ENCODE measurements at places on chromosomes 12 and 14.

DNA sequence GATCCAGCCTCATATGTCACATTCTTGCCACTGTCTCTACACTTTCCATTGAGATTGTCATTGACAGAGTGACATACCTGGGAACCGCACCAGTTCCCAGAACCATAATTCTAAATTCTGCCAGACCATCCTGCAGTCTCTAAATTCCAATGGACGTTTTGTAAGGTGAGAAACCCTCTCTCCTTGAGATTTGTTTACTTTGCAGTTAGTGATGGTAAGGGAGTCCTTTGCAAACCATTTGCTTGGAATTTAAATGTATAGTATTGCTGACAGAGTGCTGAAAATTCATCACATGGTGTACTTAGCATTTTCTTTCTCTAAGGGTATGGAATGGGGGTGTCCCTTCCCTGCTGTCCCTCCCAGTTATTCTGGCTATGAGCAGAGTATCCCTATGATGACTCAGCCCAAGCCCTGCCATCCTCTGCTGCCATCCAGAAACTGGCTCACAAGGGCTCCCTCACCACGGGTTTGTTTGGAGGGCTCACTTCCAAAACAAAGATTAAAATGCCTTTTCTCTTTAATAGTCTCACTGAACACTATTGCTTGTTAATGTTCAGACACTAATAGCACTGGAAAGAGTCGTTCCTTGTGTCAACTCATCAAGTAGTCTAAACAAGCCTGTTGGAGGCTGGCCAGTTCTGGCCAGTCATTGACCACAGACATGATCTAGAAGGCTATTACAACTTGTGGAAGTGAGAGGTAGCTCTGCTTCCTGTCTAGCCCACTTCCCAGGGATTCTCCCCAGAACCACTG, 129.0 kb upstream of the HMGA2 start:
- no peak for DNase-seq

DNA sequence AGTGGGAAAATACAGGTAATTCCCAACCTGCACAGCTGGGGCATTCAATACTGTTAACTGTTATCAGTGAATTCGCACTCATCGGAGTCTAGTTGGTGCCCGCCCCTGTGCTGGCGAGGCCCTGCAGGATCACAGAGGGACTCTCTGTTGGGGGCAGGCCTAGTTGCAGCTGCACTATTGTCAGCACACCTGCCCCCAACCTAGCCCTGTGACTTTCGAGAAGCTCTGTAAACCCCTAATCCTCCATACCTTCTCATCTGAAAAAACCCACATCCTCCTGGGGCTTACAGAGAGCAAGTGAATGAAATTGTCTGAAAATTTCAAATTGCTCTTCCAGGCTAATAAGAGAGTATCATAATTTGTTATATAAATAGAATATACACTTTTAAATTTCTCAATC, 132.2 kb upstream of the NUDT4 start:
- no peak for DNase-seq

- no peak for DNase-seq
Observed at GRCh38 chr14:102655137-102655536, 62.7 kb downstream of the RCOR1 start.

GRCh38 chr12:11904124-11904523, 166.6 kb upstream of the BCL2L14 start:
- DNase-seq = no peak

GRCh38 chr14:88322504-88323085, 474 bp downstream of the KCNK10 start:
- DNase-seq = no peak

DNA sequence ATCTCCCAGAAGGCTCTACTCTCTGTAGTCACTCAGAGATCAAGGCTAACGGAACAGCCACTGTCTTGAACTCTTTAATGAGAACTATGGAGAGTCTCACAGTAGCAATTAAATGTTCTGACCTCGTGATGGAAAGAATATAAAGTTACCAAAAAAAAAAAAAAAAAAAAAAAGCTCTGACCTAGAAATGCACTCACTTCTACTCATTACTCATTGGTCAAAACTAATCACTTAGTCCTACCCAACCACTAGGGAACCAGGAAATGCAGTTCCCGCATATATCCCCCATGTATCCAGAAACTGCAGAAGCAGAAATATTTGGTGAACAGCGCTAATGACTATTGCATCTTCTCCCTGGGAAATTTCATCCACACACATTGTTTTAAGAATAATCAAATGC, 29.5 kb upstream of the C12orf76 start:
- DNase-seq = no peak

- DNase-seq = no peak
Observed at GRCh38 chr12:42343721-42344120, 17.8 kb downstream of the PPHLN1 start.

- no peak for DNase-seq
Observed at GRCh38 chr12:75548879-75549278, 37.5 kb upstream of the KRR1 start.

DNA sequence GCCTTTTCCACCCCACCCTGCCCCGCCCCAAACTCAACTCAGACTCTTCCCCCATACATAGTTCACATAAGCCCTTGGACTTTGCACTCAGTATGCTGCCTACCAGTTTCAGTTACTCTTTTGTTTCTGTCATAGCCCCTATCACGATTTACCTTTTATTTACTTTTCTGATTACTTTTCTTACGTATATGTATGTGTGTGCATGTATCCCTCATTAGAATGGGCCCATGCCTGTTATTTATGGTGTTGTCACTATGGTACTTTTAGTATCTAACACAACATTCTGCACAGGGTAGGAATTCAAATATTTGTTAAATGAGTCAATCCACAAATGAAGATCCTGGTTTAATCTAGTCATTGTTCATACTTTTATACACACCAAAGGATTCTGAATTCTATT, 16.5 kb upstream of the LUM start:
- DNase-seq = no peak

- DNase-seq = no peak
Observed at GRCh38 chr14:74569387-74569786, 42.6 kb downstream of the LTBP2 start.

- no peak for DNase-seq
Observed at GRCh38 chr12:120061575-120062214, 54.9 kb downstream of the RAB35 start.

DNA sequence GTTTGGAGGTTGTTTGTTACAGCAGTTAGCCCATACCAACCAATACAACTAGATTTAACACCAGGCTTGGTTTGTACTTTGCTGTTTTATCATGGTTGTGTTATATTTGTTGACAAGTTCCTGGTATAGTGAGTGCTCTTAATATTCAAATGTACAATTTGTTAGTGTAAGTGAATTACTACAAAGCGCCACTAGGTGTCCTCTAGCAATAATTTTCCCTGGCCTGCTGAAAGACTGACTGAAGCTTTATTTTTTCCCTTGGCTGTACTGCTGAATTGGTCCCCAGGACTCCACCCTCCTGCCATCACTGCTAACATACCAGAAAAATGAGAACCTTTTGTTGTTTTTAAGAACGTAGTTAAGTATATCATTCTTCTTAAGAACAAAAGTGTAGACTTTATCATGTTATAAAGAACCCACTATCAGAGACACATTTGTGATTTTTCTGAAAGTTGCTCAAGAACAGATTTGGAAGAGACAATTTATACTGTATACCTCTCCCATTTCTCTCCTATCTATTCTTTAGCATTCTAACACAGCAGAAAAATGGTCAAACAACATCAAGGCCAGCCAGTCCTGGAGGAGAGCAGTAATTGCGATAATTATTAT, 75.3 kb upstream of the FAR2 start:
- DNase-seq = no peak

DNA sequence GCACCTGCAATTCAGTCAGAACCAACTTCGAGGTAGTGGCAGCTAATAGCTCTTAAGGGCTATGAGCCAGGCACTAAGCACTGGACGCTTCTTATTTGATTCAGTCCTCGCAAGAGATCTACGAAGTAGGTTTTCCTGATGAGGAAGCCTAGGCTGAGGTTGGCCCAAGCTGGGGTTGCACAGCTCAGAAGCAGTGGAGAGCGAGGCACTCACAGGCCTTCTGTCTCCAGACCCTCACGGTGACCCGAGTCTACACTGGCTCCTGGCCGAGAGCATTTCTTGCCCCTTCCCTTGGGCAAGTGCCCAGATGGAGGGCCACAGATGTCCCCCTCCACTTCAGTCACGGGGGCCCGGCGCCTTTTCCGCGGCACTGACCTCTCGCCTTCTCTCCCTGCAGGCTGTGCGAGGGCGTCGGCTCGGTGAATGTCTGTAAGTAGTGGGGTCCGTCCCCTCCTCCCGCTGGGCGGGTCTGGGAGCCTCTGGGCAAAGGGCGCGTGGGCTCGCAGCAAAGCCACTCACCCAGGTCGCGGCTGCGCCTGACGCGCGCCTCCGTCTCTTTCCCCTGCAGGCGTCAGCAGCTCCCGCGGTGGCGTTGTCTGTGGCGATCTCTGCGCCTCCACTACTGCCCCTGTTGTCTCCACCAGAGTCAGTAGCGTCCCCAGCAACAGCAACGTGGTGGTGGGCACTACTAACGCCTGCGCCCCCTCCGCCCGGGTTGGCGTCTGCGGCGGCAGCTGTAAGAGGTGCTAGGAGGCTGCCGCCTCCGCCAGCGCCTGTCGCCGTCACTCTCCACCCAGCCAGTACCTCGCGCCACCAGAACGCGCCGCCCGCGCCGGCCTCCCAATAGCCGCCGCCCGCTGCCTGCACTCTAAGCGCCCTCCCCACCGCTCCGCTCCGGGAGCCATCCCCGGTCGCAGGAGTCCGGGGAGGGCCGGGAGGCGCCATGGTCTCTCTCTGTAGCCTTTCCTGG, 13.1 kb downstream of the KRT83 start:
- DNase-seq = no peak

DNA sequence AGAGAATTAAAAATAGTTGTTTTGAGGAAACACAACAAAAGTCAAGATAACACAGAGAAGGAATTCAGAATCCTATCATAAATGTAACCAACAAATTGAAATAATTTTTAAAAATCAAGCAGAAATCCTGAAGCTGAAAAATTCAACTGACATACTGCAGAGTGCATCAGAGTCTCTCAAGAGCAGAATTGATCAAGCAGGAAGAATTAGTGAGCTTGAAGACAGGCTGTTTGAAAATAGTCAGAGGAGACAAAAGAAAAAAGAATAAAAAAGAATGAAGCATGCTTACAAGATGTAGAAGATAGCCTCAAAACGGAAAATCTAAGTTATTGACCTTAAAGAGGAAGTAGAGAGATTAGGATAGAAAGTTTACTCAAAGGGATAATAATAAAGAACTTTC, 65.8 kb upstream of the PPP2R5C start:
- no peak for DNase-seq

GRCh38 chr12:49973361-49973830, 649 bp downstream of the AQP6 start:
- no peak for DNase-seq

DNA sequence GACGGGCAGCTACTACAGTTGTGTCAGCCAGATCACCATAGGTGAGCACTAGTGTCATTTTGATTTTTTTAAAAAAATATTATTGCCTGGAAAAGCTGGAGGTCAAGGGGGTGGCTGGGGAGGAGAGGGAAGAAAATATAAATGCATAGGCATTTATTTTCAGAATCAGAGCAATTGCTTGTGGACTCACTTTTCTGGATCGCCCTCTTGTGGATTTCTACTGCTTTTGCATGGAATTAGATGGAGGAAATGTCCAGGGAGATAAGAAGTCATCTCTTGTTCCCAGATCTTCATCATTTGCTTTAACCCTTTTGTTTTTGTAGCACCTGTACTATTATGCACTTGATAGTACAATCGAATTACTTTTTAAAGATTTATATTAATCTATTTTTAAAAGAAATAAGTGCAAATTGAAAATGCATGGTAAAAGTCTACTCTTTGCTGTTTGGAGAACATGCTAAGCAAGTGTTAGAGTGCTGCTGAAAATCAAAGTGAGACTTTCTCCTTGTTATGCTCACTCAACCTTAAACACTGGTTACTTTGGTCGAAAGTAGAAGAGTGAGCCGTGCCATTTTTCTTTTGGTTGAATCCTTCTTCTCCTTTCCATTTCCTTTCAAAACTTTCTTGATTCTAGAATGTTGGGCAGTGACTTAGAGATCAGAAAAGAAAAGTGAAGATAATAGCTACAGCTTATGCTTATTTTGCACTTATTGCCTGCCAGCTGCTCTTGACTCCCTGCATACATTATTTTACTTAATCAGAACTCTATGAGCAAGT, 60.6 kb upstream of the ANO4 start:
- DNase-seq = no peak

DNA sequence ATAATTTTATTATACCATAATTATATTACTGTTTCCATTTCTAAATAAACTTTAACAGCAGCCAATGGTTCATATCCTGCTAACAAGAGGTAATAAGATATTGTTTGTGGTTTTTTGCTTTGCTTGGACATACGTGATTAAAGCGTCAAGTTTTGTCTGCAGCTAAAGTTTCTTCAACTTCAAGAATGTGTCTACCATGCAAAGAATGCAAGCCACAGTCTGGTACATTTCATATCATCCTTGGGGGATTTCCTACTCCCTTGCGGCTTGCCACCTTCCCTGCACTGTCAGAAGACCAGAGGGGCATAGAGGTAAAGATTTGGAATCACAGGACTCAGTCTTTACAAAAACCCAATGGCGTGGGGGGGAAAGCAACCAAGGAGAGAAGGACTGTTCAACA, 125.2 kb downstream of the MED13L start:
- DNase-seq = no peak

DNA sequence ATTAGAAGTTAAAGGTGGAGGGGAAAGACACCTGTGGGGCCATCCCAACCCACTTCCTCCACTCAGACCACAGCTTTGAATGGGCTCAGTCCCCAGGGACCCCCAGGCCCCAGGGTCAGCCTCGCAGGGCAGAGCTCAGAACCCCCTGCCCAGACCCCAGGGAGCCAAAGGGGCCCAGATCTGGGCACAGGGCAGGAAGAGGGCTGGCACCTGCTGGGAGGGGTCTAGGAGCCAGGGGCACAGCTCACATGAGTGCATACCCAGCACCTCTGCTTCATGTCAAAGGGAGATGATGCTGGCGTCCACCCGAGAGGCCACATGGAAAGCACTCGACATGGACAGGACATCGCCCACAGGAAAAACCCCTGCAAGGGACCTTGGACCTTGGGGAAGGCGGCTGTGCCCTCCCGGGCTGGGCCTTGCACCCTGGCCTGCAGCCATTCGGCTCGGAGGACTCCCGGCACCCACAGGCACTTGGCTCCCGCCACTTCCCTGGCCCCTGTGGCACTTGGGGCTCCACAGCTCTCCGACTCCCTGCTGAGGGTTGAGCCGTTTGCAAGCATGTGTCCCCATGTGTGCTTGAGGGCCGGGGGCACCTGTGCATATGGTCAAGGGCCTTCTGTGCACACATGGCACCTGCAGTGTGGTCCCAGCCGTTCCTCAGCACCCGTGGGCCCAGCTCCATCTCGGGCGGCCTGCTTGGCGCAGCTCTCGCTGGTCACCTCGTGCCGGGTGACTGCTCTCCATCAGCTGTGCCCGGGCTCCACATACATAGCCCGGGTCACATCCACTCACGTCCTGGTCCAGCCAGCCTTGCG, 7.8 kb upstream of the AMN start:
- DNase-seq = no peak

GRCh38 chr12:113347107-113347506, 11.3 kb upstream of the PLBD2 start:
- DNase-seq = no peak

Measured in activated CD8-positive, alpha-beta memory T cell treated with anti-CD3 and anti-CD28 coated beads for 4 hours (primary cell).